HCT116 (cell line): ENCODE measurements at places on chromosomes 4 and X.

DNA sequence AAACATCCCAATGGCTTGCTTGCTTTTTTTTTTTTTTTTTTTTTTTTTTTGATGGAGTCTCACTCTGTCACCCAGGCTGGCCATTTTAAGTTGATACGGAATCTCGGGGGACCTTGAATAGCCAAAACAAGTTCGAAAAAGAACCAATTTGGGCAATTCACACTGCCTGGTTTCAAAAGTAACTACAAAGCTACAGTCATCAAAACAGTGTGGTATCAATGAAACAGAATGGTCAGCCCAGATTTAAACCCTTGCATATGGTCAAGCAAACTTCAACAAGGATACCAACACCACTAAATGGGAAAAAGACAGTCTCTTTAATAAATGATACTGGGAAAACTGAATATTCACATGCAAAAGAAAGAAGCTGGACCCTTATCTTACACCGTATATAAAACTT, 41.8 kb downstream of the BRCC3 start:
- DNase-seq: no peak

DNA sequence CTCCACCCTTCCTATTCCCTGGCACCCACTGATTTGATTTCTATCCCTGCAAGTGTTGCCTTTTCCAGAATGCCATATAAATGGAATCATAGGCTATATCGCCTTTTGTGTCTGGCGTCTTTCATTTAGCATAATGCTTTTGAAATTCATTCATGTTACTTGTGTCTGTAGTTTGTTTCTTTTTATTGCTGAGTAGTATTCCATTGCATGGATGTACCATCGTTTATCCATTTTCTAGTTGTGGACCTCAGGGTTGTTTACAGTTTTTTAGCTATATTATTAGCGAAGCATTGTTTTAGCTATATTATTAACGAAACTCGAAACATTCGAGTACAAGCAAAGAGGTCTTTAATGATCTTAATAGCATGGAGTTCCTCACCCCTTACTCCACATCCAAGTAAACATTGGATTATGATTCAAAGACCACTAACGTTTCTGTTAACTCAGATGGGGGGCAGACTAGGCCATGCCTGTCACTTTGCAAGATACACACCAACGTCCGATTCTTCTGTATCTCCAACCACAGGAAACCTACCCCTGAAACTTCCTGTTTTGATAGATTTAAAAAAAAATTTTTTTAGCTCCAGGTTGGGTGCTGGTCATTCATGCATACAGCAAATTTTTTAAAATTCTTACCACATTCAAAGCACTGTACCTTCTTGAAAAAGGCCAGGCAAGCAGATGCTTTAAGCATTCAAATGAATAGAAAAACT, 1.1 kb downstream of the DCK start:
- DNase-seq: no peak

DNA sequence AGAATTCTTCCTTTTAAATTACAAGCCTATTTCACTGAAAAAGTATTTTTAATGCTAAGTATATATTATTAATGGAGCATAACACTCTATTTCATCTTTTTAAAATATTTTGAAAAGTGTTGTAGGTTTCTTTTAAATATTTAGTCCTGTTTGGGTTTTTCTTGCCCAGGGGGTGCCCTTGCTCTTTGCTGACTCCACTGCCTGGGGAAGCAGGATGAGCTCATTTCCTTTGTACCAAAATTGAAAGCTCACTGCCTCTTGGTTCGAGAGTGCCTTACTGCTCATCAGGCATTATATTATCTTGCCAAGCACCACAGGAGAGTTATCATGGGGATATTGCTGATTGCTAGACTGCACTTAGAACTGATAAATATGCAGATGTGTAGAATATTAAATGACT, 819.2 kb downstream of the PCDH18 start:
- no peak for DNase-seq

DNA sequence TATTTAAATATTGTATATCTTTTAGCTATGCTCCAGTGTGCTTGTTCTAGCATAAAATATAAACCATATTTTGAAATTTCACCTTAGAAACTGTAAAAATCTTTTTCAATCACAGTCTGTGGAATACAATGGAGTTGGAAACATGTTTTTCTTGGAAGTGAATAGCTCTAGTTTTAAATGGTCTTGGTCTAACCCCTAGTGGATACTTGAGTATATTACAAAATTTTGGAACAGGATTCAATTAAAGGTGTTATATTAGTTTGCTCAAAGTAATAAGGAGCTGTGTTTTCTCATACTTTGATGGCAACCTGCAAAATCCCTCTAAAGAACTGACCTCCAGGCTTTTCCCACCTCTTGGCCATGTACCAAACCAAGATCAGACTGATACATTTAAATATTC, 48.2 kb downstream of the STK26 start:
- DNase-seq: no peak

- DNase-seq: peak; percentile 59
Observed at GRCh38 chrX:133792198-133792953, 193.0 kb downstream of the GPC3 start.

DNA sequence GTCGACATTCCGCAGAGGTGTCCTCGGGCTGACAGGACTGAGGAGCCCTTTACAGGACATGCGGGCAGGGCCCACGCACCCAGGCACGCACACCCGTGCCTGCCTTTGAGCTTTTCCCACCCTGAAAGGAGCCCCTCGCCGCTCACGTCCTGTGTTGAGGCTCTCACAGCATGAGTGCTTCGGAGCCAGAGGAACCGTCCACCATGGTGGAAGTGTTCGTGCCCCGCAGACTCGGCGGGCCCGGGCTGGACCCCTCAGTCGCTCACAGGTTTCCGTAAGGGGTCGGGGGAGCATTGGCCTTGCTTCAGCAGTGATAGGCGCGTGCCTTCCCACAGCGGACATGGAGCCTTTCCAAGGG, 36.9 kb downstream of the PIGG start:
- DNase-seq: no peak

DNA sequence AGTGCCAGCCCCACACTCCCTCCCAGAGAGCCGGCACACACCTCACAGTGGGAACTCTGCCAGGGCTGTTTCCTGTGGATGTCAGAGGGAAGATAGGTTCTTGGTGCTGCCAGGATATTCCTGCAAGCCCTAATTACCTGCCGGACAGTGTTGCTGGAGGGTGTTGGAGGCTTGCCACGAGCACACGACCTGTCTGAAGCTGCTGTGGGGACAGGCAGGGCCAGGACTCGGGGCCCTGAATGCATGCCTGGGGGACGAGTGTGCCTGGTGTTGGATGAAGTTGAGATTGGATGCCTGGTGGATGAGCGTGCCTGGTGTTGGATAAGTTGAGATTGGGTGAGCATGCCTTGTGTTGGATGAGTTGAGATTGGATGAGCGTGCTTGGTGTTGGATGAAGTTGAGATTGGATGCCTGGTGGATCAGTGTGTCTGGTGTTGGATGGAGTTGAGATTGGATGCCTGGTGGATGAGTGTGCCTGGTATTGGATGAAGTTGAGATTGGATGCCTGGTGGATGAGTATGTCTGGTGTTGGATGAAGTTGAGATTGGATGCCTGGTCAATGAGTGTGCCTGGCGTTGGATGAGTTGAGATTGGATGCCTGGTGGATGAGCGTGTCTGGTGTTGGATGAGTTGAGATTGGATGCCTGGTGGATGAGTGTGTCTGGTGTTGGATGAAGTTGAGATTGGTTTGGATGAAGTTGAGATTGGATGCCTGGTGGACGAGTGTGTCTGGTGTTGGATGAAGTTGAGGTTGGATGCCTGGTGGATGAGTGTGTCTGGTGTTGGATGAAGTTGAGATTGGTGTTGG, 23.2 kb upstream of the UVSSA start:
- DNase-seq: peak; percentile 63

DNA sequence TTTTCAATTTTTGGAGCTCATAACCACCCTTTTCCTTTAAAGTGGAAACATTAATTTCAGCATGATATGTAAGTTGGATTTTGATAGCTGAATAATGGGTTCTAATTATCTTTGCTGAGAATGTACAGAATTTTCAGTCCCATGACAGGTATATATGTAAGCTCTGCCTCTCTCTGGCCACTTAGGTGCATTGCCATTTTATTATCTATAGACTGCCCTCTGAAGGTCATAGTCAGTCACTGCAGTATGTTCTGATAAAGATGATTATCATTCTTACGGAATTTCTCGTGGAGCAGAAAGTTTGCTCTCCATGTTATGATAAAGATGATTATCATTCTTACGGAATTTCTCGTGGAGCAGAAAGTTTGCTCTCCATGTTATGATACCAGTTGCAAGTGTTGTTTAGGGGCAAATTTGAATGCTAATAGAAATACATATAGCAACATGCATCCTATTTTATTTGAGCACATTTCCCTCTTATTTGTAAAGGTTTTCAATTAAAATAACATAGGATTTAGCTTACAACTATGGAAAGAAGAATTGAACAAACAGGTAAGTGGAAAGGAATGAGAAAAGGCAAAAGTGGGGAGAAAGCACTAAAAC, 10.4 kb downstream of the AFP start:
- peak; percentile 48 for DNase-seq

DNA sequence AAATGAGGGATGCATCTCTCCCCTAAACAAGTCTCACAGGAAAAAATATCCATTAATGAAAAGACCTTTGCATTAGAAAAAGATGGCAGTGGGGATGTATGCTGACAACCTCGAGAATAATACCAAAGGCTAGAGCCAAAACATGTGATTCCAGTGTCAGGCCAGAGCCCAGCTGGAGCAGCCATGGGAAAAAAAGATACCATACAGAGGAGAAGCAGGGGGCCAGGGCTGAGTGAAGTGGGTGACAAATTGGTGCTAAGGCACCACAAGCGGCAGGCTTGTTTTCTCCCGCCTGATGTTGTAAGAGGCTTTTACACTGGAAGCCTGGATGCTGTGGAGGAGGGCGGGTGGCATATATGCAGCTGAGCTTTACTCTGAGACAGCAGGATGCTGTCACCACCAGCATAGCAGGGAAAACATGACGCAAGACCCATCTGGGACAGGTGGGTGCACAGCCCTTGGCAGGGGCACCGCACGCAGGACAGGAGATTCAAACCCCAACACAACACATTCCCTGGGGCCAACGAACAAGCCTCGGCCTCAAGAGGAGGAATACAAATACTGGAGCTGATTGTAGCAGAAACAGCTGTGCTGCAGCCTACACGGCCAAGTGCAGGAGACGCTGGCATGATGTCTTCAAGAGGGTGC, 91.9 kb downstream of the TSPAN5 start:
- no peak for DNase-seq

- DNase-seq: no peak
Observed at GRCh38 chr4:46123913-46124755, at the start of gene GABRG1. GABRG1 (minus strand) TSS chr4:46124054; CDS start chr4:46123913, 141 bp downstream.

DNA sequence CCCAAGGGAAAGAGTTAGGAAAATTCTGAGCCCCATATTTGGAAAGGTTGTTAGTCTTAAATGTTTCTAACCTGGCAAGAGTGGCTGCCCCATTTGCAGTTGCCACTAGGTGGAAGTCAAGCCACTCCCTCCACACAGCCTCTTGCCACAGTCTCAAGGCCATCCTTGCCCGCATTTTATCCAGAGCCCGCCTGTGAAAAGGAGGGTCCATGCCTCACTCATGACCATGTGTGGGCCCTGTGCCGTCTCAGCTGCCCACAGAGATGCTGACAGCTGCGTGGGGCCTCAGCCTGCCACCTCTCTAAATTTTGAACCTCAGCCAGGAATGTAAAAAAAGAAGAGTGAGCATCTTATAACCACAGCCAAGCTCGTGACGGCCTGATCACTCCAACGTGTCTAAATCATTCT, 201.5 kb upstream of the FAM241A start:
- peak; percentile 66 for DNase-seq

DNA sequence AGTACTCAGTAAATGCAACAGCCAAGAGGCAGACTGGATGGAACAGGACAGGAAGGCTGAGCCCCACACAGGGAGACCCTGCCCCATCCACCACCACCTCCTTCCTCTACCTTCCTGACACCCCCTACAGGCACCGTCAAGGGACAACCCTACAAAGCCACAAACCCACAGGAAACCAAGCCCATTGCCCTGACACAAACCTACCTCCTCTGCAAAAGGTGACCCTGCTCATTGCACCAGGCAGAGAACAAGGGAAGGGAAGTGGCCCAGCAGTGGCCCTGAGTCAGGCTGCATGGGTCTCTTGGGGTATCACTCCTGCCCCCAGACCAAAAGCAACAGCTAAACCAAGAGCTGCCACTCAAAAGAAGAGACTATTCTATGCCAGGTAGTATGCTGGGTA, 21.0 kb downstream of the JAKMIP1 start:
- no peak for DNase-seq

GRCh38 chr4:60033826-60034225, 1166.3 kb upstream of the ADGRL3 start:
- DNase-seq: no peak

- peak; percentile 60 for DNase-seq
Observed at GRCh38 chrX:103656617-103657016, 27.8 kb downstream of the TCEAL1 start.

DNA sequence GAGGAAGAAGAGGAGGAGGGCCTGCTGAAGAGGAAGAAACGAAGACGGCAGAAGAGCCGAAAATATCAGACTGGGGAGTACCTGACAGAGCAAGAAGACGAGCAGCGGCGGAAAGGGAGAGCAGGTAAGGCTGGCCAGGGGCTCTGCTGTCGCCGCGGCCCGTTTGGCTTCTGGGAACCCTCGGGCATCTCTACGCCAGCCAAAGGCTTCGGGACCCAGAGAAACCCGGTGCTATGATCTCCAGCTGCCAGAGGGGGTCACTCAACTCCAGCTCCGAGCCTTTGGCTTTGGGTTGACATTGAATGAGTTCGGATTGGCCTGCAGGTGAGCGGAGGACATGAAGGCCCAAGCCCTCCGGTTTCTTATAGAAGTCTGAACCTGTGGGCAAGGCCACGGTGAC, 42.8 kb downstream of the BCORL1 start:
- DNase-seq: no peak

- DNase-seq: no peak
Observed at GRCh38 chrX:82384401-82384800, 1123.7 kb upstream of the POU3F4 start.

GRCh38 chrX:23575281-23575680, 92.0 kb upstream of the PRDX4 start:
- DNase-seq: no peak

- DNase-seq: no peak
Observed at GRCh38 chr4:76923619-76924357, 25.8 kb upstream of the SEPTIN11 start.

DNA sequence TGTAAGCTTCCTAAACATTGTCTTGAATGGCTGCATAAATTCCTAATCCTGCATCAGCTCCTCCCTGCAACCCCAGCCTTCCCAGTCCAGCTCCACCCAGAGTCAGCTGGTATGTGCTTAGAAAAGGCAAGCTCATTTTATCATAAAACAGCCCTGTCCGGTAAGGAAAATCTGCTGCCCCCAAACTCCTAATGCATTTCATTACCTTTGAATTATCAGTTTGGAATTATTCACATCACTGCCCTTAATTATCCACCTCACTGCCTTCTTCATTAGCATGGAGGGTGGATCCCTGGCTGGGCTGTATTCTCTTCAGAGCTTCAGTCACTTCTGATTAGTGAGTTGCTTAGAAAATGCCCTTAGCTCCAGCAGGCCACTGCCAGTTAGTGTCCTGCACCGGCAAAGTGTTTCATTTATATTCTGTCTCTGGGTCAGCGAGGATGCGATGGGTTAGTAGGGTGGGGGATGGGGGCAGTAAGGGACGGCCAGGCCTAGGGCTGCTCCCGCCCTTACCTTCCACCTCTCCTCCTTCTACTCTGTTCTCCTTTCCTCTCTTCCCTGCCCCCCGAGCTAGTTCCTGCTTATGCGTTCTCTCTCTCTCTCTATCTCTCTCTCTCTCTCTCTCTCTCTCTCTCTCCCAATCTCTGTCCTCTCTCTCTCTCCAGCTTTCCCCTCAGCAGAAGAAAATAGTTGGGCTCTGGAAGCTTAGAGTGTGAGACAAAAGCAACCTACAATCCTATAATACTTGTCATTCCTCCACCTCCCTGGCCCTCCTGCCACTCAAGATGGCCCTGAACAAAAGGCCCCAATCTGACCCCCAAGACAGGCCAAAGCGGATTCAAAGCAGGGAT, 174.8 kb upstream of the KLF3 start:
- no peak for DNase-seq
